Activated CD4-positive, alpha-beta T cell treated with anti-CD3 and anti-CD28 coated beads for 1 hour (primary cell): ENCODE measurements at places on chromosomes 11 and 22.

GRCh38 chr11:128938156-128938885, 4.3 kb downstream of the TP53AIP1 start:
- DNase-seq, result no peak

DNA sequence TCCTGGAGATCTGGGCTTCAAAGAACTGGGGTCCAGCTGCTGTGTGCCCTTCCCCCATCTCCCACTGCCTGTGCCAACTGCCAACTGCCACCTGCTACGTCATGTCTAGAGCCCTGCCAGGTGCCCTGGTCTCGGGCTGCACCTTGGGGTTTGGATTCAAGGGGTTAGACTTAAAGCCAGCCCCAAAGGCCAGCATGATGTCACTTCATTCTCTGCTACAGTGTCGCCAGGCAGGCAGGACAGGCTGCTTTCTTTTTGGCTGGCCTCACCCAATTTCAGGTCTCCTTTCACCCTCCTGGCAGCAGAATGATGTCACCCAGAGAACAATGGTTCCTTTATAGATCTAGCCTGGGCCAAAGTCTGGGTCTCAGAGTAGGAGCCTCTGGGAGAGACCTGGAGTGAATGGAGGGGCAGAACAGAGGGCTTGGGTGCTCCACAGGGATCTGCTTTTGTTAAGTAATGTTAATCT, 79.5 kb upstream of the CRYBB3 start:
- no peak for DNase-seq

- no peak for DNase-seq
These were observed 49.3 kb upstream of the RTL6 start for GRCh38 chr22:44547371-44547770.

DNA sequence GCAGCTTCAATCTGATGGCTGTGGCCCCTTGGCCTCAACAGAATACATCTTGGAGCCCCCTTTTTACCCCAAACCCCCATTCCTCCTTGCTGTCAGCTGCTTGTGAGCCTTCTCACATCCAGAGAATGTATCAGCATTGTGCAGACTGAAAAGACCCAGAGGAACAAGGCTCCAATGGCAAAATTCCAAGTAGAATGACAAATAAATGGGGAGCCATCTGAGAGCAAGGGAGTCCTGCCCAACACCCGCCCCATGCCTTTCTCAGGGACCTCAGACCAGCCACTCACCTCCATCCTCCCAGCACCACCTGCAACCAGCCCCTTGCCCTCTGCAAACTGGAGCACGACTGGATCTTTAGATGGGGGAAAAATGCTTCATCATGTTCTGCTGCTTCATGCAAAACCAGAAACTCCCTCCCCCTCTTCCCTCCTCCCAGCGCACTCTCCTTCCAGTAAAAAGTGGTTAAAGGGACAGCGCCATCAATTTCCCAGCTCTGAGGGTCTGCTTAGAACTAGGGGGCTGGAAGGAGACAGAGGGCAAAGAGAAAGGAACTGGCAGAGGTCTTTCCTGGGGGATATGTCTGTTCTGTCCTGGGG, 2.2 kb upstream of the NEFH start:
- DNase-seq, result no peak

GRCh38 chr11:60511393-60511792, 3.8 kb upstream of the MS4A13 start:
- no peak for DNase-seq

- DNase-seq, result no peak
These were observed 14.5 kb upstream of the RPS19BP1 start for GRCh38 chr22:39546889-39547586.

GRCh38 chr11:73468590-73469161, 92.5 kb downstream of the RELT start:
- DNase-seq, result no peak

DNA sequence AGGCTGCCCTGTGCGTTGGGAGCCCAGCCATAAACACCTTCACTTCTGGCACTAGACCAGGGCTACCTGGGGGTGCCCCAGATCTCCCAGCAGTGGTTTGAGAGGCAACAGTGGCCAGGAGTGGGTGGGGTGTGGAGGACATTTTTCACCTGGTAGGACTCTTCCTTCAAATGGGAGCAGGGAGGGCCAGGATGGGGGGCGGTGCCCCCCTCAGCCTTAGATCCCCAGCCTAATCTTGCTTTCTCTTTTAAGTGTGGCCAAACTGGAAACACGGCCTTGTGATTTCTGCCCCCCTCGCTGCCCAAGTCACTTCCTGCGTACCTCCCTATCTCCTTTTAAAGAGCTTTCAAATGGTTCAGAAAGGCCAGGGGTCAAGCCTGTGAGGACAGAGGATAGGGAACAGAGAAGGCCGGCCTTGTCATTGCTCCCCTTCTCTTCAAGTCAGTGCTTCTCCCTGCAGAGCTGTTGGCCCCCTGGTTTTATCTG, 800 bp downstream of the KCNJ5 start:
- DNase-seq, result no peak

DNA sequence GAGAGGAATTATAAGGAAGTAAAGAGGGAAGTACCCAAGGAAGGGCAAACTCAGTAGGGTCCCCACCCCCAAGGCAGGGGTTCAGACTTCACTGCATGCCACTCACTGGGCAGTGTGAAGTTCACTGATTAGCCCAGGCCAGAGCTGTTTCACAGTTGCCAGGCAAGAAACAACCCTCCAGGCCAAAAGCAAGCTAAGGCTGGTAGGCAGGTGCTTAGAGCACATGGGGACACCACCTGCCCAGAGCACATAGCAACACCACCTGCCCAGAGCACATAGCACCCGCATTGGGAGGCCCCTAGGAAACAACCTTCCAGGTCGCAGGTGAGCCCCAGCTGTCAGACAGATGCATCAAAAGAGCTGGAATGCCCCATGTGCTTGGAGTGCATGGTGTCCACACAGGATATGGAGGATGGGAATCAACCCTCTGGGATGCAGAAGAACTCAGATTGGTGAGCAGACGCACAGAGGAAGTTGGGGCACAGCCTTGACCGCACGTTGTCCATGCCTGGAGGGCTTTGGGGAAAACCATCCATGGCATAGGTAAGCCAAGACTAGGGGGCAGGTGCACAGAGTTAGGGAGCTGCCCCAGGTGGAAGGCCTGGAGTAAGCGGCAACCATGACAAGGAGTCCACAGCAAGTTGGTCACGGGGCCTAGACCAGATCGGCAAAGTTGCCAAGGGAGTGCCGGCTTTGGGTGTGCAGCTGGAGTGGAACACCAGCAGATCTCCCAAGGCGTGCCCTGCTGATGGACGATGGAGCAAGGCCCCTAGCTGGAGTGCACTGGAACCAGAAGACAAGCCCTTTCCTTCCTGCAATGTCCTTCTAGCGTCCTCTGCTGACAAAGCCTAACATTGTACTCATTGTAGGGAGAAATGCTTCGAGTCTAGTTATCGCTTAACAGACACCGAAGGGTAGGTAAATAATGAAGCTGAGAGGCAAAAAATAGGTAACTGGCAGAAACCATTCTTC, 7.8 kb upstream of the TMEM216 start:
- no peak for DNase-seq

- no peak for DNase-seq
These were observed 1.4 kb downstream of the USP47 start for GRCh38 chr11:11843211-11843621.

DNA sequence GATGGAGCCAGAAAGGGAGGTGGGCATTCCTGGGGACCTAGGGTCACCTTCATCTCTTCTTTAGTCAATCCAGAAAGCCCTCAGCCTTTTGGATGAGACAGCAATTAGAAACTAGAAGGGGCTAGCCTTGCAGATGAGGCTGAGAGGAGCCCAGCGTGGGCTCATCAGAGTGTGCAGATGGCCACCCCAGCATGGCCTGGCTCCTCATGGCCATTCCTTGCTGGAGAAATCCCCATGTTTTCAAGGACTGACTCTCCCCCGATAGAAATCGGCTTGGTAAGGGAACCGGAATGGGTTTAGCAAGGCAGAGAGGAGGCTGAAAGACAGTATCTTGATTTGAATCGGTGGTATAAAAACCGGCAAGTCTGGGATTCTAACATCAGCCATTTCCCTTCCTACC, 274.6 kb downstream of the BUD13 start:
- DNase-seq, result no peak

- DNase-seq, result no peak
These were observed 135.3 kb downstream of the KIF18A start for GRCh38 chr11:27972522-27973170.

- DNase-seq, result no peak
These were observed 134.1 kb downstream of the BBOX1 start for GRCh38 chr11:27174672-27175210.

- no peak for DNase-seq
These were observed 372.9 kb downstream of the TBC1D22A start for GRCh38 chr22:47135338-47135737.

DNA sequence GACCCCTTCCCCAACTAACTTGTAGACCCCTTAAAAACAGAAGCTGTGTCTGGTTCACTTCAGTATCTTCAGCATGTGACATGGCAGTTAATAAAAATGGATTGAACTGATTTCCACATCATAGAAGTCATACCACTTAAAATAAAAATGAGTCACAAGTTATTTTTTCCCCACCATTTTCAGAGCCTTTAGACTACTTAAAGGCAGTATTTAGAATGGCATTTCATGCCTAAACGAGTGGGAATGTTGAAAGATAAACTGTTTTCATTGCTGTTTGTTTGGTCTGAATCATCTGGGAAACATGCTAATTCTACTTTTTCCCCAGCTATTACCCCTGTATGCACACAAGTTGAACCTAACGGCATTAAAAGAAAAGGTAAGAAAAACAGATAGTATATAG, 324.0 kb downstream of the RAB38 start:
- DNase-seq, result no peak

DNA sequence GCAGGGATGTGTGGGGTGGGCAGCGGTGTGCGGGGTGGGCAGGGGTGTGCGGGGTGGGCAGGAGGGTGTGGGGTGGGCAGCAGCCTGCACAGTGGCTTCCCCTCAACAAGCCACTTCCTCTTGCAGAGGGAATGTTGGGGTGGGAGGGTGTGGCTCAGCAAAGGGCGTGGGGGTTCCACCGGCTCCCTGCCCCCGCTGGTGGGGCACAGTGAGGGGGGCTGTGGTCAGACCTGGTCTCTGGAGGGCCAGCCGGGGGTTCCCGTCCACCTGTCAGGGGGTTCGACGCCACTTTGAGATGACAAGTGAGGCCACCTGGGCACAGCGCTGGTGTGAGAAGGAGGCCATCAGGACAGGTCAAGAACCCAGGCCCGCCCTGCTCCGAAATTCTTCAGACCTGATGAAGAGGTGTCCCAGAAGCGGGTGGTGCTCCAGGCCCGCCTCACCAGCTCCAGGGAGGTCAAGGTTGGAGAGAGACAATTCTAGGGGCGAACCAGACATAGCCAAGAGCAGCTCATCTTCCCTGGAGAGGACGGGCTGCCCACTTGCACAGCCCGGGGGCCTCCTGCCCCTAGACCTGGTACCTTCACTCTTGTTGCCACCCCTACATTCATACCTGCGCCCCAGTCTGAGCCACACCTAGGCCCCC, 1.3 kb downstream of the C11orf21 start:
- DNase-seq, result no peak

GRCh38 chr22:27892811-27893210, 26.2 kb downstream of the PITPNB start:
- no peak for DNase-seq

DNA sequence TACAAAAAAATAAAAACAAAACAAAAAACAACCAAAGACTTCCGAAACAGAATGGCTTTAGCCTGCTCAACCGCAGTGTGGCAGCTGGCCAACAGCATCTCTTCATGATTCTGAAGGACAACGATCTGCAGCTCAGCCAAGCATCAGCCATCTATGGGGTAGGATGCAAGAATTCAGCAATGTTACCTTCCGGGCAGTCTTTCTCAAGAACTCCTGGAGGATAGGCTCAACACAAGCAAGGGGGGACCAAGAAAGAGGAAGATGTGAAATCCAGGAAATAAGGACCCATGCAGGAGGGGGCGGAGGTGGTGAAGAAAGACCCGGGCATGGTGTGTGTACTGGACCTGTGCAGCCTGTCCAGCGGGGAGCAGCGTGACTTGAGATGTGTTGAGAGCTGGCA, 3.5 kb upstream of the TSPO start:
- DNase-seq, result no peak

DNA sequence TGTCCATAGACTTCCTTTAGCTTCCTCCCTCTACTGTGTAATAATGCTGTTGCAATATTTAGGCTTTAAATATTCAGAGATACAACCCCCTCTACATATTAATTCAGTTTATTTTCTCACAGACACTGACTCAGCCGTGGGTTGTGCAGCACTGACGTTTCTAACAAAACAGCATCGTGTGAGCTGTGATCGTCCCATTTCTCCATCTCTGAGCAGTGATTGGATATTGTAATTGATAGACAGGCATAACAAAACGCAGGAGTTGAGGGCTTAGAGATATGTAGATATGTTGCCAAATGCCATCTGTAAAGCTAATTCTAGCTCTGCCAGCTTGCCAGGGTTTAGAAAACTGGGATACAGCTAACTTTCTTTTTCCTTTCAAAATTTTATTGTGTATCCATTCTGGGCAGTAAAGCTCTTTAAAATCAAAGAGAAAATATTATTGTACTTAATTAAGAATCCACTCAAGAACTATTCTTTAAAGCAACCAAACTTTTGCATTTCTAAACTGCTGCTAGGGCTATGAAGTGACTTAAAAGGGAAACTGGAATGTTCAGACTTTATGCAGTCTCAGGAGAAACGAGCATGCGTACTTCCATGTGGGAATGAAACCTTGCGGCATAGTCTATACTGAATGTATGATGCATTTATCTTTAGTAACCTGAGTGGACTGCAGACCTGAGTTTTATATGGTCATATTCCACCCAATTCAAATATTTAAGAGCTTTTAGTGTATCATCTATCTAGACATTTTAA, 22.7 kb downstream of the BTBD10 start:
- DNase-seq, result no peak

GRCh38 chr22:33328789-33329296, 270.7 kb upstream of the SYN3 start:
- DNase-seq, result no peak

DNA sequence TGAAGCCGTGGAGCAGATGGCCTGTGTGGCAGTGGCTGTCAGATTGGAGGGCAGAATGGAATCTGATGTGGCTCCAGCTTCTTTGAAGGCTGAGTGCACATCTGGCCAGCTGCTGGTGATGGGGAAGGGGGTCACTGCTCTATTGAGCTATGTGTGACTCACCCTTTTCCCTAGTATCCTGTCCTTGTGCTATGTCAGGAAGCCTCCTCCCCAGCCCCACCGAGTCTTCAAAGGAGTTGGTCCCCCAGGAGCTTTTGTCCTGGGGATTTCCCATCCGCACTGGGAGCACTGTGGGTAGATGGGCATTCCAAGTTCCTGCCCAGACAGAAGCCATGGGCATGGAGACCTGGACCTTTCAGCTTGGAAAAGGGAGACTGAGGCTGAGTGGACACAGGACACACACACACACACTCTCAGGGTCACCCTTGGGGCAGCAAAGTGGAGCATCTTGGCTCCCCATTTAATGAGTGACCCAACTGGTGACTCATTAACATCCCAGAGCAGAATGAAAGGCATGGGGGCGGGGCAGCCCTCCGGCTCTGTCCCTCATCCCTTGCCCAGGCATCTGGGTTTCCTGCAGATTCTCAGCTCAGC, 3.3 kb downstream of the SERPINH1 start:
- DNase-seq, result no peak

DNA sequence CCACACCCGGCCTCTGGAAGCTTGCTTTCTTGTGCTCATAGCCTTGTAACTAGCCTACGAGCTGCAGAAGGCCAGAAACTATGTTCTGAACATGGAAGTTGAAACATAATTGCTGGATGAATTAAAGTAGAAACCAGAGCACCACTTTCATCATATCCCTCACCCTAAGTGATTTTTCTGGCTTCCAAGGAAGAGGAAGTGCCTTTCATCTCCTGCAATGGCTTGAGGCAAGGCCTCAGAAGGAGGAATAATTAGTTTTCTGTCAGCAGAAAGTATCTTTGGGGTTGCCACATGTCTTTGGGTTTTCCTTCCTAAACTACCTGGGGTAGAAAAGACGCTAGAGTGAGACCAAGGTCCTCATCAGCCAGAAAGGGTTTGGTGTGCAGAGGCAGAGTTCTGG, 14.5 kb downstream of the RPL27A start:
- no peak for DNase-seq
